Activated CD8-positive, alpha-beta memory T cell treated with anti-CD3 and anti-CD28 coated beads for 4 hours (primary cell): ENCODE measurements at places on chromosomes 7 and 10.

DNA sequence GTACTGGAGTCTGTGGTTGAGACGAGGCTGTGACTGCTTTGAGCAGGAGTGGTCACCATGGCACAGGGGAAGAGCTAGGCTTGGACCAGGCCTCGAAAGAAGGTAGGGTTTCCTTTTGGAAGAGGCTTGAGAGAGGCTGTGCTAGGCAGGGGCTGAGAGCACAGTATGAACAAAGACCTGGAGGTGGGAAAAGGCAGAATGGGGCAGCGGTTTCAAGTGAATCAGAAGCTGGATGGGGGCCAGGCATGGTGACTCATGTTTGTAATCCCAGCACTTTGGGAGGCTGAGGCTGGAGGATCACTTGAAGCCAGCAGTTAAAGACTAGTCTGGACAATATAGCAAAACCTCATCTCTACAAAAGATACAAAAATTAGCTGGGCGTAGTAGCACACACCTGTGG is 65.9 kb downstream of the CLIP2 start:
- no peak for DNase-seq

DNA sequence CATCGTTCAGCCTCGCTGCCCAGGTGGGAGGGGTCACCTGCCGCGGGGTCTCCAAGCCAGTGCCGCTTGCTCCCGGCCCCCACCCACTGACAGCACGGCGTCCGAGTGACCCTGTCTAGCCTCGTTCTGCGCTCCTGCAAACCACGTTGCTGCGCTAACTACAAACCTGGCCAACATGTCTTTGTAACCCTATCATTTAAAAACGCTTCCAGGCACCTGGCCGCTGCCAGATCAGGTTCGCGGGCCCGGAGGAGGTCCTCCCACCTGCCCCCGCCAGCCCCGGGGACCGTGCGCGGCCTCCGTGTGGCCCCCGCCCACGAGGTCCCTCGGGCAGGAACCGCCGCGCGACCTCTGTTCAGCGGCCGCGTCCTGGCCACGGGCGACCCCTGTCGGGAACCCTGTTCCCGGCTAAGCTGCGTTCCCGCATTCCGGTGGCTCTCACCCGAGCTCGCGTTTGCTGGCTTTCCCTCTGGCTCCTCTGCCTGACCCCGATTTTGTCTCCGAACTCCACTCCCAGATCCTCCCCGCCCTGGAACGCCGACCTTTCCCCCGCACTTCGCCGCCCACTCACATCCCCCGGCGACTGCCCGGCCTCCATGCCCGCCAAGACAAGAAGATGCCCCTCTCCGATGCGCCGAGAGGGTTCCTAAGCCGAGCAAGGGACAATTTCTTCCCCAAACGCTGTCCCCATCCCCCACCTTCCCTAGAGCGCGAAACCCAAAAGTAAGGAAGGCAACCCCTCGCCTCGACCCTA is 2.4 kb downstream of the SFMBT2 start:
- no peak for DNase-seq

DNA sequence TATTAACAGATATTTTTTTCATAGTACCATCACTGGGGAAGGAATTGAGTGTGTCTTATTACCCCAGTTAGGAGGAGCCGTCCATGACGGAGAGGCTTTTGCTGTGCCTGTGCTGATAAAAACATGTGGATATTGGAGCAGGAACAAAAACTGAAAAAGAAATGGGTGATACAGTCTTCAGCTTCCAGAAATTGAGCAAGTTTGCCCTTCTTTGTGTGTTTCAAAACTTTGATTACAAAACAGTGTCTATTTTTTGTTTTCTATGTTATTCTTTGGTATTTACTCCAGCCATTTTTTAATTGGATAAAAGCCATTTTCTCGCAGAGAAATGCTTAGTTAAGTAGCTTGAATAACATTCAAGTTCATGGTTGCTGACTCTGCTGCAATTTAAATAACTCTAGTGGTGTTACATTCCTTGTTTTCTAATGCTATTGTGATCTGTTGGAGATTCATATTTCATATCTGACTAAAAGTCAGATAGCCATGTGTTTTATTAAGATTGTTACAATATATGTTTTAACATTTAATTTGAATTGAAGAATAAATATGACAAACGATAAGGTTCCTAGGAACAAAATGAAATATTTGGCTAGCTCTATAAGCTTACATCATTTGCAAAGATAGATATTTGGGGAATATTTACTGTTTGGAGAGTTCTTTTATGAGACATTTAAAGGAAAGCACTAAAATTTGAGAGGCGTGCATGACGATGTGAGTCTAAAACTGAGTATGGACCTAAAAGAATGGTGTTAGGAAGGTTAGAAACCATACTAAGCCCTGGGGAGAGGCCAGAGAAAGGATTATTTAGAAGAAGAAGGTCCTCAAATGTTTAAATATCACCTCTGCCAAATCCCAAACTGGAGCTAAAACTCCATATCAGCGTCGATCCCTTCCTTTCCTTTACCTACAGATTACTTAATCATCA is 747.3 kb upstream of the CELF2 start:
- no peak for DNase-seq

DNA sequence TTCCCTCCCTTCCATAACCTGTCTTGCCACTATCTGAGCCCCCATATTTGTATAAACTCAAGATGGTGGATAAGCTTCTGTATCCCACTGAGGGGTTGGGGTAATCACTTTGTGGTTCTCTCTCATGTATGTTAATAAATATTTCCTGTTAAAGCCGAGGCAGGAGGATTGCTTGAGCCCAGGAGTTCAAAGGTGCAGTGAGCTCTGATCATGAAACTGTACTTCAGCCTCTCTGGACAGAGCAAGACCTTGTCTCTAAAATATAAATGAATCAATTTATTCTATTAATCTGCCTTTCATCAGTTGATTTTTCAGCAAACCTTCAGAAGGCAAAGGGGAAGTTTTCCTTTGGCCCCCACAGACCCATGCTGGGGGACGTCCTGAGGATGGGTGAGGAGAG is 1.8 kb upstream of the RARRES2 start:
- DNase-seq = no peak

GRCh38 chr10:22319980-22320558 is 830 bp upstream of the BMI1 start:
- no peak for DNase-seq

DNA sequence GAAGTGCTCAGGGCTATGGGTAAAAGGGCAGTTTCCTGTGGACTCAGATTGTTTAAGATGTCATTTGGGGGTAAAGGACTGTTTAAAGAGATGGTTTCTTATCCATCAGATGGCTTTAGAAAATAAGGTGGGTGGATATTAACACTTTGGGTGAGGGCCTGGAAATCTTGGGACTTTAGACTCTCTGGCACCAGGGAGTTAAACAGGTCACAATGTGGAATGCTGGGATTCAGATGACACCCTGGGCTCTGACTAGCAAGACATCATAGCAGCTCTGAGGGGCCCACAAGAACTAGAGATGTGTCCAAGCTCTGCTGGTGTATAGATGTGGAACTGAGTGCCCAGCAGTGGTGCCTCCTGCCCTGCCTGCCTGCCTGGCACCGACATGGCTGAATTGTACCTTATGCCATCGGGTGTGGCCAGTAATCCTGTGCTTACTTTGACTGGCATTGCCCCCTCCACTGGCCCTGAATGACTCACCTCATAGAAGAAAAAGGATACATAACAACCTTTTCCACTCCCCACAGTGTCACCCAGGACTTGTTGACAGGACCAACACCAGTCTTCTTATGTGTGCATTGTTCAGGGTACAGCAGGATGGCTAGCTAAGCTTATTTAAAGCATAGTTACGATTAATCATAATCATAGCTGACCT is 100.0 kb upstream of the PRR15 start:
- no peak for DNase-seq

DNA sequence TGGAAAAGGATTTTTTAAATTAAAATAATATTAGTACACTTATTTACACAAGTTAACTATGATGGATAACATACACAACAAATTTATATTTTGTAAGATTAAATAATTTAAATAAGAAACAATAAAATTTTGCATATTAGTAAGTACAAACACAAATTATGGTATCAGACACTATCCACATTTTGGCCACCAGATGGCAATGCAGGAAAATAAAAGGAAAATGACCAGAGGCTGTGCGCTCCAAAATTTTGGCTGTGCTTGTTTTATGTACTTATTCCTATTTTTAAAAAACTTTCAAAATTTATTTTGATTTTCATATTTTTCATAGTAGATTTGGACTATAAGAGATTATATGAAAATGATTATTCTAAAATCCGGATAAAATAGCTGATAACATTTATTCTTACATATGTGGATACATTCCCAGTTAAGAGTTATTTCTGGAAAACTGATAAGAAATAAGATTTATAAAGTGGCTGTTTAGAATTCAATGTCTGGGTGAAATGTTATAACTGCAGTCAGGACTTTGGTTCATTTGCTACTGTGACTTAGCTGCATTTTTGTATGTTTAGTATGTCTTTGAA is 274.7 kb upstream of the HGF start:
- no peak for DNase-seq

DNA sequence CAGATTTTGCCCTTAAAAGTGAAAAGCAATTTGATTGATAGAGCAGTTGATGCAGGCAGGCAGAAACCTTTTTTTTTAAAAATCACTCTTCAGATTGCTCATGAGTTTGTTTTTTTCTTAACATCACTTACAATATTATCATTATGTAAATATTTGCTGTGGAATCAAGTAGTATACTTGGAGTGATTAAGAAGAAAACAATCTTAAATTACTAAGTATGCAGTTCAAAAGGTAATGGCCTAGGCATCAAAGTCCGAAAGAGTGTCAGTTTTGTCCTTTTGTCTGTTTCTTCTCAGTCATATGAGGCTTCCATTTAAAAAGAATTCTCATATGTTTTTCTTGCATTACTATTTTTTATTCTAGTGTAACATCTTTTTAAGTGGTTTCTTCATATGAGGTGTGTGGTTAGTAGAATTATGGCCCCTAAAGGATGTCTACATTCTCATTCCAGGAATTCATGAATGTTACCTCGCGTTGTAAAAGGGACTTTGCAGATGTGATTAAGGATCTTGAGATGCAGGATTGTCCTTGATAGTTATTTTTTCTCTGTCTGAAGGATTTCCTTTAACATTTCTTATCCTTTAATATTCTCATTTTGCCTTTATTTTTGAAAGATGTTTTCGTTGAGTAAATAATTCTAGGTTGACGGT is 44.0 kb downstream of the BICC1 start:
- DNase-seq = no peak
